Right hindlimb (tissue), 1 donor: ENCODE measurements at places on chromosomes 13 and 19.

DNA sequence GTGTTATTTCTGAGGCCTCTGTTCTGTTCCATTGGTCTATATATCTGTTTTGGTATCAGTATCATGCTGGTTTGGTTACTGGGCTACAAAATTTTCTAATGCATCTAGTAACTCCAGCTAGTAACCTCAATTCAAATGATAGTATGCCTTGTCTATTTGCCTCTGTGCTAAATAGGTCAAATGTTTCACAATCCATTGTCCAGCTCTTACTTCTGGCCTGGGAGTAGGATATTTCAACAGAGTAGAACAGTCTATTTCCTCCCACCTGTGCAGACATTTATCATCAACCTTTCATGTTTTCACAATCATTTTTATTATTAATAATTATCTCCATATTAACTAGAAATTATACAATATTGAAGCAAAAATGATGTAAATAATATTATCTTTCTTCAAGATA lies 18.1 kb upstream of the NDFIP2 start:
- no peak for DNase-seq

- no peak for DNase-seq
Measured at GRCh38 chr13:50993934-50994333, 84.3 kb downstream of the RNASEH2B start.

DNA sequence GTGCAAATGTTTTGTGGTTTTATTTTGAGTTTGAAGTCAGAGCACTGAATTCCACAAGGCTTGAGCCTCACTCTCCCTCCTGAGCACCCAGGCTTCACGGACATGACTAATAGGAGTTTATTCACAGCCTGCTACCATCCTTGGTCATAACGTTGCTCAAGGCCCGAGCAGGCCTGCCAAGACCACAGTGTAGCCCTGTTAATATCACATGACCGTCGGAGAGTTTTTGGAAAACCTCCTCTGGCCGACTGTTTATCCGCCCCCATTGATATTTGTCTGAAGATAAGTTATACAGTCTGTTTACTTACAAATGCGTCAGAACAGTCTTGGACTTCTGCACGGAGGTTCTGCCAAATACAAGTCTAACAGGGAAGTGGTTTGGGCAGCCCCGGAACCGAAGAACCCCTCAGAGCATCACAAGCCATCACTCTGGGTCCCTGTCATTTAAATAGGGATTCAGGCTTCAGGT lies 89.9 kb downstream of the COL4A2 start:
- peak; percentile 80 for DNase-seq

GRCh38 chr13:35630551-35631275 lies 154.2 kb upstream of the MAB21L1 start:
- DNase-seq = peak; percentile 22

- DNase-seq = no peak
Measured at GRCh38 chr13:45024847-45025246, 35.5 kb downstream of the GPALPP1 start.

GRCh38 chr13:66339214-66339613 lies 890.9 kb downstream of the PCDH9 start:
- DNase-seq = no peak

DNA sequence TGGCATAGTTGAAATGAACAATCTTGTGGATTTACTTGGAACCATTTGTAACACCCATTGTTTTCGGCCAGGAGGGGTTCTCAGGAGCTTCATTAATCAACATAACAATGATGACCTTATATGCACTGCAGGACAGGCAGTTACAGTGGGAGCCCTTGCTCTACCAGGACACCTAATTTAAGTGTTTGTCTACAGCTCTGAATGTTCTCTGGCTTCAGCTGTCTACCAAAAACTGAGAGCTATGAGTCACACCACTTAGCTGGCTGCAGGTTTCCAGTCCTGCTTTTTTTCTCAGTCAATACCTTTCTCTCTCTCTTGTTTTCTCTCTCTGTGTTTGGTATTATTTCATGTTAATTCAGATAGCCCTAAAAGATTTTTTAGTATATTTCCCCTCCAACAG lies 105.4 kb upstream of the MBNL2 start:
- no peak for DNase-seq
